T-helper 9 cell (primary cell): ENCODE measurements at places on chromosomes 1 and 21.

- DNase-seq = no peak
These were observed 588.5 kb downstream of the AGBL4 start for GRCh38 chr1:49435291-49435690.

- no peak for DNase-seq
These were observed 132.6 kb upstream of the PTGFR start for GRCh38 chr1:78358165-78358564.

DNA sequence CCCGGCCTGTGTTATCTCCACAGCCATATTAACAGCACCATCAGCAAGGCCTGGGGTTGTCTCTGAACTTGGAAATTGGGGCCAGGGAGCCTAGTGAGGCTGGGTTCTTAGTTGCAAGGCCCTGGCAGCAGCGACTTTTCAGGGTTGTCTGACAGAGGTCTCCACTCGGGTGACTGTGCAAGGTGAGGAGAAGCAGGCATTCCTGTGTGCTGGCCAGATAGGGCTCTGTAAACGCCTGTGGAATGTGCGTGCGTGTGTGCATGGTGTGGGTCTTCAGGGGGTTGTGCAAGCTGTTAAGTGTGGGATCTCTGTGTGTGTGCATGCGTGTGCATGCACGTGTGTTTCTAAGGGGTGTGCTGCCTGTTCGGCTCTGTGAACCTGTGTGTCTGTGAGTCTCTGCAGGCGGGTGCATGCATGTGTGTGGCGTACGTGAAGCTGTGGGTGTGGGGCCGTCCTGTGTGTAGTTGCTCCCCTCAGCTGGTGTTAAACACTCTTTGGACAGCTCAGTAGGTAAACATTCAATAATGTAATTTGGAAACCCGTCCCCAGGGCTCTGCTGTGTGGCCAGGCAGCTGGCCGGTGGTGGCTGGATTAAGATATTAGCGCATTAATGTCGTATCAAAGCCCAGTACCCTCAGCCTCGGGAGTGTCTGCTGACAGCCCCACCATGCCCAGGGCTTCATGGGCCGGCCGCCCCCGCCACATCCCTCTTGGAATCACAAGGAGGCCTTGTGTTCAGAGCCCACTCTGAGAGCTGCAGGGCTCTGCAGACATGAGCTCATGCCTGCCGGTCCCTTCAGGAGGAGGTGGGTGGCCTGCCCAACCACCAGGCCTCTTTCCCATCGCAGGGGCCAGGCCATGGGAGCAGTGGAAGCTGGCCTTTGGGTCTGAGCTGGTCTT lies 189.9 kb downstream of the FOXD2 start:
- no peak for DNase-seq

DNA sequence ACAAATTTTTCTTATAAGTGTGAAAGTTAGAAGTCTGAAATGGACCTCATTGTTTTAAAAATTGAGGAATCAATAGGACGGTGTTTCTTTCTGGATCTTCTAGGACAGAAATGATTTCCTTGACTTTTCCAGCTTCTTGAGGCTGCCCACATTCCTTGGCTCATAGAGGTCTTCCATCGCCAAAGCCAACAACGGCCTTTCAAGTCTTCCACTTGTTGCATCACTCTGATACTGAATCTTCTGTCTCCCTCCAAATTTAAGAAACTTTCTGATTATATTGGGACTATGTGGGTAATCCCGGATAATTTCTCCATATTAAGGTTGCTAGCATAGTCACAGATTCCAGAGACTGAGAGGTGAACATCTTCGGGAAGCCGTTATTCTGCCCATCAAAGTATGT lies 595.4 kb upstream of the ADAMTS5 start:
- no peak for DNase-seq

GRCh38 chr1:162210196-162210595 lies 140.7 kb downstream of the NOS1AP start:
- DNase-seq = no peak

GRCh38 chr1:192709544-192709943 lies 73.6 kb downstream of the RGS13 start:
- DNase-seq = no peak

- no peak for DNase-seq
These were observed 22.9 kb upstream of the ZNF678 start for GRCh38 chr1:227540170-227541098.
